Cardiac ventricle fibroblast (primary cell): ENCODE measurements at places on chromosomes 11 and 22. TPM values are rescaled to one million over a fixed set of nuclear protein-coding genes. Genes with fewer than 3 reads are reported as not detected.

Gene DDTL
- 0.87 TPM in 1 of 2 replicates, not detected in the other for total RNA-seq

Gene SHISAL1
- total RNA-seq = 3.1 and 3.3 TPM in 2 replicates

Gene NXPE4
- not detected in 2 replicates for total RNA-seq

Gene ZBTB16
- 58.3 and 70.3 TPM in 2 replicates for total RNA-seq

Gene ARHGAP1
- total RNA-seq = 61.3 and 71.5 TPM in 2 replicates

Gene OR2AT4
- not detected in 2 replicates for total RNA-seq

Gene SOX10
- not detected in 2 replicates for total RNA-seq

Gene KRTAP5-6
- not detected in 2 replicates for total RNA-seq

Gene FOLR2
- not detected in 2 replicates for total RNA-seq

Gene CRYBA4
- not detected in 2 replicates for total RNA-seq

Gene PLEKHA7
- not detected in 2 replicates for total RNA-seq

Gene MYH9
- 227 and 236 TPM in 2 replicates for total RNA-seq

Gene WNT11
- total RNA-seq = 1.4 and 1.7 TPM in 2 replicates

Gene OR51B5
- total RNA-seq = not detected in 2 replicates

Gene EHF
- total RNA-seq = not detected in 2 replicates

Gene KCNJ4
- not detected in 2 replicates for total RNA-seq

Gene LMO1
- not detected in 2 replicates for total RNA-seq

Gene SLC22A12
- total RNA-seq = not detected in 2 replicates

Gene CREB3L1
- 45.9 and 50.5 TPM in 2 replicates for total RNA-seq

Gene OR10A6
- not detected in 2 replicates for total RNA-seq

Gene BTBD18
- not detected in 2 replicates for total RNA-seq

Gene APOA5
- not detected in 2 replicates for total RNA-seq

Gene RGL4
- not detected in 2 replicates for total RNA-seq

Gene TEX54
- total RNA-seq = not detected in 2 replicates

Gene UPK2
- total RNA-seq = not detected in 2 replicates

Gene SEPTIN3
- 0.10 TPM in 1 of 2 replicates, not detected in the other for total RNA-seq

Gene KIF18A
- total RNA-seq = 0.24 and 0.94 TPM in 2 replicates

Gene SLC17A6
- not detected in 2 replicates for total RNA-seq

Gene ABCC8
- not detected in 2 replicates for total RNA-seq

Gene OTOG
- not detected in 2 replicates for total RNA-seq

Gene KCNE3
- total RNA-seq = 3.4 TPM in 2 replicates

Gene C11orf91
- not detected in 2 replicates for total RNA-seq

Gene PGA3
- not detected in 2 replicates for total RNA-seq
